Amniotic epithelial cell (primary cell): ENCODE measurements at places on chromosomes 2 and 18.

DNA sequence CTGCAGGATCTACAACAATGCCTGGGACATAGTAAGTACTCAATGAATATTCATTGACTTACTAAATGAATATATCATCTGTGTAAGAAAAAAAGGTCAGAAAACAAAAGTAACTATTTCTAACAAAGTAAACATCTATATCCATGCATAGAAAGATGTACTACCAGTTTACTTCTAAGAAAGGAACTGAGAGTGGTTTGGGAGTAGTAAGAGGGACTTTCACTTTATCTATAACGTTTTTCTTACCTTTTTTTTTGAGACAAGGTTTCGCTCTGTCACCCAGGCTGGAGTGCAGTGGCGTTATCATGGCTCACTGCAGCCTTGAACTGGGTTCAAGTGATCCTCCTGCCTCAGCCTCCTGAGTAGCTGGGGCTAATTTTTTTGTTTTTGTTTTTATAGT lies 25.7 kb downstream of the DHX57 start:
- DNase-seq: no peak

DNA sequence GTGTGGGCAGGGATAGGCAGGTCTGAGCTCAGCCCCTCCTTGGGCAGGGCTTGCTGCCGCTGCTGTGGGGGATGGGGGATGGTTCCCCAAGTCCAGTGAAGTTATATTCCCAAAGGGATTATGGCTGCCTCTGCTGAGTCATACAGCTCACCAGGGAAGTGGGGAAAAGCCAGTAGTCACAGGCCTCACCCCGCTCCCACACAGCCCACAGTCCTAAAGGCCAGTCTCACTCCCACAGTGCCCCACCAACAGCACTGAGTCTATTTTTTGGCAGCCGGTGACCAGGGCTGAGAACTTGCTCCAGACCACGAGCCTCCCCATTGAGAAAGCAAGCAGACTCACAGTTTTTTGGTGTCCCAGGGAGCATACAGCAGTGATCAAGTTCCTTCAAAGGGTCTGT lies 173.3 kb downstream of the OSR1 start:
- DNase-seq: peak; percentile 22

DNA sequence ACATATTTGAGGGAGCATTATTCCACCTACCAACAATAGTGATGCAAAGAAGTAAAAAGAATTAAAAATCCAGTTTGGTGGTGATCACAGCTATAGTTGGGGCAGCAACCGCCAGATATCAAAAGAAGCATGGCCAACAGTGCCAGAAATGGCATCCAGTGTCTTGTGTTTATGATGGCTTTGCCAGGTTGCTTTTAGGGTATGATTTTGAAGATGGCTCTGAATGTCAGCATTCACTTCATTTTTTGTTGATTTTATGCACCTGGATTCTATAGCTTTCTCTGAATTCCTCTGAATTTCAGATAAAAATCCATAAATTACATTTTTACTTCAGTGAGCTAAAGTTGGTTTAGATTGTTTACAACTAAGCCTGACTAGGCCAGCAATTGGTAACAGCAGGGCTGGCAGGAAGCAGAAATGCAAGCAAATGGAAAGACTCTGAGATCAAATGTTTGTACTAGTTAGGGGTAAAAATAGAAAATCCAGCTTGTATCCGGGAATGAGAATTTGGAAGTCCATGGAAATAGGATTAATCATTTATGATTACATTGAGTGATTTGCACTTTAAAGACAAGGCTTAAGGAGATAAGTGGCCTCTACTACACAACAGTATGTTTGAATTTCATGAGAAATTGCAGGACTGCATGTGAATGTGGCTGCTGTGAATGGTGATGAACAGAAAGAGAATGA lies 40.4 kb downstream of the COL3A1 start:
- peak; percentile 73 for DNase-seq

- no peak for DNase-seq
Measured at GRCh38 chr2:30155202-30155601, 8.4 kb downstream of the YPEL5 start.

- DNase-seq: no peak
Measured at GRCh38 chr18:12010187-12010802, 29.0 kb downstream of the IMPA2 start.

GRCh38 chr2:3447789-3448317 lies 68.4 kb downstream of the TRAPPC12 start:
- no peak for DNase-seq

- DNase-seq: no peak
Measured at GRCh38 chr18:2874765-2875164, 28.0 kb downstream of the EMILIN2 start.

DNA sequence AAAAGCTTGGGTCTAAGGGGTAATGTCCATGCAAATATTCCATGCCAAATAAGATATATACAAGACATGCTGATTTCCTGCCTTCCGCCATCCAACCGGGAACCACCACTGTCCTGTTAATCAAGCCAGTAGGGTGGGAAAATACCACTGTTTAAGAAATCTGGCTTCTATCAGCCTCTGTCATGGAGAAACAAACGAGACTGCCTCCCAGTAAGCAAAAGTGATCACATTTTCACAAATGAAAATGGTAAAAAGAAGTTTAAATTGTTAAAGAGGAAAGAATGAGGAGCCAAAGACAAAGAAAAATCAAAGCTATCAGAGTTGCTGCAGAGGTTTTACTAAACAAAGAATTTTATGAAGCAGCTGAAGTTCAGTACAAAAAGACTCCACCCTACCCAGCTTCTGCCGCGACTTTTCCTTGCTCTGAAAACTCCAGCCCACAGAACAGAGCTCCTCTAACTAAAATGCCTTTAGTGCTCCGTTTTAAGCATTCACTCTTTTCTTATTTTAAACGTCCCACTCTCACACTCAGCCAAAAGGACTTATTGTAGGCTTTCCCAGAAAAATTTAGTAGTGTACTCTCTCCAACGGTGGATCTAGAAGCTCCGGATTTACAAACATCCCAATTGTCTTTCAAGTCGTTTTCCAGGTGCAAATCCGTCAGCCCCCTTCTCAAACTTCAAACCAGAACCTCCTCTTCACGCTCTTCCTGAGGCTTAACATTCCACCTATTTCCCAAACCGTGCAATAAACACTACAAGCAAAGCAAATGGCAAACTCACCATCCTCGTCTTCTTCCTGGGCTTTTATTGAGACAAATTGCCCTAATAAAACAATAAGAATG lies 613 bp downstream of the COL5A2 start:
- peak; percentile 95 for DNase-seq

GRCh38 chr2:64017811-64018700 lies 1.2 kb downstream of the VPS54 start:
- peak; percentile 42 for DNase-seq

- no peak for DNase-seq
Measured at GRCh38 chr2:219616550-219616949, 10.9 kb upstream of the SLC4A3 start.

DNA sequence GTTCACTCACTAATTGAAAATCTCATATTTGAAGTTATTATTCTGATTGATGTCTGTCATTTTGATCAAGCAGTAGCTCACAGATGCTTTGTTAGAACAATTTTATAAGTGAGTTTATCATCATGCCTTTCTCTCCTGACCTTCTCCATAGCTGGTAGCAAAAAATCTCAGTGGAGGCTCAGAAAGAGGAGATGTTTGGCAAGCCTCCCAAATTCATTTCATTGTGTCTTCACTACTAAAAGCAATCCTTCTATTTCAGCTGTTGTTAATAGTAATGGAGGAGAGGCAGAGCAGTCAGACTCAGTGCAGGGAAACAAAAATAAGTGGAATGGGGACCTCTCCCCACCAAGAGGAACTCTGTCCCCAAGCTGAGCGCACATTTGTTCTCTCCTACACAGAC lies 2127.8 kb upstream of the CELF4 start:
- DNase-seq: no peak

- DNase-seq: no peak
Measured at GRCh38 chr2:231464576-231465540, 574 bp upstream of the NCL start.

DNA sequence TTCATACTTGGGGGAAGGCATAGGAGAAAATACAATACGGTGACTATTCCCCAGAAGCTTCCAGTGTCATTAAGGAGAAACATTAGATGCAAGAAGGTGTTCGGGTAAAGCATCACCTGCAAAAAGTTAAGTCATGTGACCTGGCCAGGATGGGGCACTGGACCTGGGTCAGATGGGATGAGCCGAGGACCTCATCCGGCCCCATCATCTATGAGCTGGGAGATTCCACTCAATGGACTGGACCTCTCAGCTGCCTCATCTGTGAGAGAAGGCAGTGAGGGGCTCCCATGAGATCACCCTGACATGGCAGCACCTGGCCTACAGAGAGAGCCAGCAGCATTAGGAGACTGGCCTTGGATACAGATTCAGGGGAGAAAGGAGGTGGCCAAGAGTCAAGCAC lies 111.4 kb upstream of the TEX51 start:
- no peak for DNase-seq

DNA sequence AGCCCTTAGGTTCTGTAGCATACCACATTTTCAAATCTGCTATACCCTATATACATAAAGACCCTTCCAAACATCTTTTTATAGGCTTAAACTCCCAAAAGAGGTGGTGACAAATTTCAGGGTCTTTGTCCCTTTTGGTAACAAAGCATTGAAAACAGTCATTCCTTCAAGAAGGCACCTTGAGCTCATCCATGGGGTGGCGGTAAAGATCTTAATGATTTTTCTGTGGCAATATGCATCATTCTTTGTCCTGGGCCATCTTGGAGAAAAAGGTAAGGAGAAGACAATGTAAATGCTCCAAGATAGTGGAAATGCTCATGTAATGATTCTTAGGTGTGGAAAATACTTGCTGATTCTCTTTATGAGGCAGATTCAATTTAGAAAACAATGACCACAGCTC lies 890.5 kb downstream of the CNTNAP5 start:
- no peak for DNase-seq

DNA sequence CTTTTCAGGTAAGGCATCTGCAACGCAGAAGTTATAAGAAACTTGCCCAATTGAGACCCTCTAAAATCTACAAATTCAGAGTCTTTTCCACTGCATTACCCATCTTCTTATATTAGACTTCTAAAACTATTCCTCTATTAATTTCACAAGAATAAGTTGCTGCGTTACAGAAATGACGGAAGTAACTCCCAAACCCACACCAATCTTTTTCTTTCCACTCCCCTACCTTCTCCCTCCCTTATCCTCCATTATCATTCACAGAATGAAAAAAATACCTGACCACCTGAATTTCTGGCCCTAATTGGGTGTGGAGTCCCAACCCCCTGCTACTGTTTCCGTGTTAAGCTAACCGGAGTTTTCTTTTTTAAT lies 689 bp downstream of the RPRD1A start:
- peak; percentile 24 for DNase-seq

GRCh38 chr2:16506366-16506765 lies 159.3 kb downstream of the CYRIA start:
- no peak for DNase-seq

GRCh38 chr2:227033471-227034148 lies 130.4 kb downstream of the COL4A4 start:
- DNase-seq: peak; percentile 78

DNA sequence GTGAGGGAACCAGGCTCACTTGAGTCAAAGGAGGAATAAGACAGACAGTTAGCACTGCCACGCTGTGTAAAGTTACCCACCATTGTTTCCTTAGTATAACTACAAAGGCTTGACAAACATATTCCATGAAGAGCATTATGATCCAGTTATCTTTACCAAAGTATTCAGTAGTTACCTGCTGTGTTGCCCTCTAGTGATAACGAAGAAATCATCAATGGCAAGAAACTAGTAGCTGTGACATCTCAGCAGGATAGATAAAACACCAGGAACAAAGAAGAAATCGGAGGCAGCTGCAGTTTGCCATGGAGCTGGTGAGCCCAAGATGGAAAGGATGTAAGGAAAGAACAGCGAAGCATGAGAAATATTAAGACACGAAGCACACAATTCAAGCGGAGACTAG lies 215.3 kb upstream of the FSHR start:
- no peak for DNase-seq

- DNase-seq: no peak
Measured at GRCh38 chr2:201926067-201926466, 107.6 kb upstream of the FZD7 start.

GRCh38 chr2:241219030-241219382 lies 30.5 kb downstream of the ANO7 start:
- DNase-seq: no peak

DNA sequence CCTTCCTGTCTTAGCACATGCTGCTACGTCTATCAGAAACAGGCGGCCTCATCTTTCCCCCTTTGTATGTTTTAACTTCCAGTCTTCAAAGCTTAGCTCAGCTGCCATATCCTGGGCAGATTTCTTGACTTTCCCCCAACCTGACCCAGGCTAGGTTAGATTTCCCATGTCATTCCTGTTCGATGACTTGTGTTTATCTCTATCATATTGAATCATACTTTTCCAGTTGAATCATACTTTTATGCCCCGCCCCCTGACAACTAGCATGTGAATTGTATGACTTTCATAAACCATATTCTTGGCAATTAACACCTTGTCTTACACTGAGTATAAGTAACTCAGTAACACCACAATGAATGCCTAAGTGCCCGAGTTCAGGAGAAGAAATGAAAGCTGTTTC lies 128.3 kb downstream of the CYRIA start:
- DNase-seq: no peak

DNA sequence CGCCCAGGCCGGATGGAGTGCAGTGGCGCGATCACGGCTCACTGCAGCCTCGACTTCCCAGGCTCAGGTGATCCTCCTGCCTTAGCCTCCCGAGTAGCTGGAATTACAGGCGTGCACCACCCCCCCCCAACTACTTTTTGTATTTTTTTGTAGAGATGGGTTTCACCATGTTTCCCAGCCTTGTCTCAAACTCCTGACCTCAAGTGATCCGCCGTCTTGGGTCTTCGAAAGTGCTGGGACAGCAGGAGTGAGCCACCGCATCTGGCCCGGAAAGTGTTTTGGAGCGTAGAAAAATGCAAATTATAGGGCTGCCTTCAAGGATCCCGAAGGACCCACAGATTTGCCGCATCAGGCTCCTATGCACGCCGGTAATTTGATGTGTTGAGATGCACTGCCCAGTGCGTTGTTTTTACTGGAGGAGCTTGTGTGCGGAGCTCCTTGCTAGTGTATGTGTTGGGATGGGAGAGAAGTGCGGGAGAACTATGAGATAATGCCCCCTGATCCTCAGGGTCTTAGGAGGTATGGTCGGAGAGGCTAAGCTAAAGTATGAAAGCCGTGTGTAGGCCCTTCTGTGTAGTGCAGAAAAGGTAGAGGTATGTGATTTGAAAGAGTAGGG lies 1.2 kb upstream of the CLASP1 start:
- peak; percentile 14 for DNase-seq

- DNase-seq: peak; percentile 61
Measured at GRCh38 chr2:217256251-217256650, 396.4 kb upstream of the TNP1 start.

- DNase-seq: peak; percentile 21
Measured at GRCh38 chr2:60406192-60406591, 147.3 kb downstream of the BCL11A start.

- peak; percentile 68 for DNase-seq
Measured at GRCh38 chr2:119756837-119757236, 2.9 kb upstream of the PTPN4 start.

- DNase-seq: no peak
Measured at GRCh38 chr2:195414537-195415100, 242.4 kb upstream of the SLC39A10 start.
